RPMI7951 (cell line): ENCODE measurements at places on chromosomes 7 and 10. TPM values are rescaled to one million over a fixed set of nuclear protein-coding genes. Genes with fewer than 3 reads are reported as not detected.

- no peak for DNase-seq
Observed at GRCh38 chr7:123823898-123824753, 20.8 kb upstream of the HYAL4 start.

GRCh38 chr7:110544194-110544593 lies 546.7 kb upstream of the LRRN3 start:
- DNase-seq, result no peak

GRCh38 chr10:113447278-113447677 lies 105.6 kb upstream of the HABP2 start:
- no peak for DNase-seq

DNA sequence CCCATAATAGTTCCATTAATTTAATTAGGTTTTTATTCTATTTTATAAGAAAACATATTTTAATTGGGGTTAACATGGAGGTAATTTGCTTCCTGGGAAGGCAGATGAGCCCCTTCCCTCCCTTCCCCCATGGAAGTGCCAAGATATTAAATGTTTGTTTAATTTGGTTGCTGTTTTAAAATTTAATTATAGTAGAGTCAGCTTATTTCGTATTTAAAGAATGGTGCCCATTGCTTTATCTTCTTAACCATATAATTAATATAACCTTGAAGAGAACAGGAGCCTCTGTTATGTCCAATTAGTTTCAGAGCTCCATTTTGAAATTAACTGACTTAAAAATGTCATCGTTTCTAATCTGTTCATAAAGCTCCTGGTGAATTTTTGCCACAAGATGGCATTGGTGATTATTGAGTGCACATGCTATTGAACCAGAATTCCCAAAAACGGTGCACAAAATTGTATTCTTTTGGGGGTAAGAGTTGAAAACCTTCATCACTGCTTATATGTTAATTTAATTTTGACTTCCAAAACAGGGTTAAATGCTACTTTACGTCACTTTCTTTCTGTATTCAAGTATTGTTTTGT lies 26.0 kb downstream of the KLHDC10 start:
- DNase-seq, result peak; percentile 13

GRCh38 chr10:120103738-120104560 lies 211.4 kb downstream of the SEC23IP start:
- DNase-seq, result no peak

GRCh38 chr10:3095373-3096139 lies 28.2 kb downstream of the PFKP start:
- peak; percentile 100 for DNase-seq

DNA sequence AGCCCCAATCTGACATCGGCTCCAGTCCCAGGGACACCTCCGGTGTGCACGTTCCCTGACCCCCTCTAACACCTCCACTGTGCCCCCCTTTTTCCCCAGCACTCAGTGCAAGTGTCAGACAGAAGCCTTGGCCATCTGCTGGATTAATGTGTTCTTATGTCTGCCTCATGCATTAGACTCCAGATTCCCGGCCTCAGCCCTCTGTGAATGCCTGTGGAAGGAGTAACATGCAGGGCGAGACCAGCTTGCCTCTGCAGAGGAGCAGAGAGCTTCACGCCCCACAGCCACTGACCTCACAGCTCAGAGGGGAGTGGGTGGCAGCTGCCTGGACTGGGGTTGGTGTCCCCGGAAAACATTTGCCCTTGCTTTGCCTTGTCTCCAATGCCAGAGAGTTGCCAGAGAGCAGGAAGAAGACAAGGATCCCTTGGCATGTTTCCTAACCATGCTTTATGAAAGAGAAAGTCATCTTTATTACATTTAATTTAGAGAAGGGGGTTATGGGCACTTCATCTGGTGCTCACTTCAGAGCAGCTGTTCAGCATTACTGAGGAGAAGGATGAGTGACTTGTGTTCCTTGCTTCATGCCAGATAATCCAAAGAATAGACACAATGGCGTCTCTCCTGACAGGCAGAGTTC lies 91.6 kb upstream of the CXCL12 start:
- no peak for DNase-seq

Gene MBLAC1
- 1.6 and 4.8 TPM in 2 replicates for total RNA-seq

- DNase-seq, result peak; percentile 7
Observed at GRCh38 chr10:100812978-100813377, 67.6 kb downstream of the PAX2 start.

Gene MRLN
- not detected in 2 replicates for total RNA-seq
